ENCODE measurements at places on chromosomes 6 and 20.

DNA sequence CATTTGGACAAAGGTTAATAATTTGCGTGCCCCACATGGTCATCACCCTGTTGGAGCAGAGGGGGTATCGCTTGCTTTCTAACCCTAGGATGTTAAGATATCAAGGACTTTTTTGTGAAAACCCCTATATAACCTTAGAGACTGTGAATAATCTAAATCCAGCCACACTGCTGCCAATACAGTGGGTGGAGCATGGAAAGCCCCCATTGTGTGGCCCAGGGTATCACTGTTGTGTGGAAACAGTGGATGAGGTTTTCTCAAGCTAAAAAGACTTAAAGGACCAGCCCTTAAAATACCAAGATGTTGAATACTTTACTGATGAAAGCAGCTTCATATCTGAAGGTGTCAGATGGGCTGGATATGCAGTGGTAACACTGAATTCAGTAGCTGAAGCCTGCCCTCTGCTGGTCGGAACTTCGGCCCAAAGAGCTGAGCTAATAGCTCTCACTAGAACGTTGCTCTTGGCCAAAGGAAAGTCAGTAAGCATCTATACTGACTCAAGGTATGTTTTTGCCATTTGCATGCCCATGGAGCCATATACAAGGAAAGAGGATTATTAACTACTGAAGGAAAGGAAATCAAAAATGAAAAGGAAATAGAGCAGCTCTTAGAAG, 695.2 kb downstream of the PHF3 start:
- DNase-seq, result peak; percentile 81

DNA sequence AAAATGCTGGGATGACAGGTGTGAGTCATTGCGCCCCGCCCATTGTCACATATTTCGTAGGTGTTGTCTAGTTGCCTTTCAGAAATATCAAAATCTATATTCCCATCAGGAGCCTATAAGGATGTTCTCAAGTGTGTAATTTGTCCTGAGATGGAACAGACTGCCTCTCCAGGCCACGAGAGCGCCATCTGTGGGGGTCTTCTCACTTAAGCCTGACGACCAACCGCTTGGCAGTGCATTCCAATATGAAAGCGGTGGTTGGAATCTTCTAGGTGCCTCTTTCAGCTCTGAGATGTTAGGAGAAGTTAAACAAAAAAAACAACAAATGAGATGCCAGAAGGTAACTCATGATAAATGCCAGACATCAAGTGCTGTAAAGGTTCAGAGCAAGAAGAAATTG, 488.5 kb downstream of the QKI start:
- no peak for DNase-seq

DNA sequence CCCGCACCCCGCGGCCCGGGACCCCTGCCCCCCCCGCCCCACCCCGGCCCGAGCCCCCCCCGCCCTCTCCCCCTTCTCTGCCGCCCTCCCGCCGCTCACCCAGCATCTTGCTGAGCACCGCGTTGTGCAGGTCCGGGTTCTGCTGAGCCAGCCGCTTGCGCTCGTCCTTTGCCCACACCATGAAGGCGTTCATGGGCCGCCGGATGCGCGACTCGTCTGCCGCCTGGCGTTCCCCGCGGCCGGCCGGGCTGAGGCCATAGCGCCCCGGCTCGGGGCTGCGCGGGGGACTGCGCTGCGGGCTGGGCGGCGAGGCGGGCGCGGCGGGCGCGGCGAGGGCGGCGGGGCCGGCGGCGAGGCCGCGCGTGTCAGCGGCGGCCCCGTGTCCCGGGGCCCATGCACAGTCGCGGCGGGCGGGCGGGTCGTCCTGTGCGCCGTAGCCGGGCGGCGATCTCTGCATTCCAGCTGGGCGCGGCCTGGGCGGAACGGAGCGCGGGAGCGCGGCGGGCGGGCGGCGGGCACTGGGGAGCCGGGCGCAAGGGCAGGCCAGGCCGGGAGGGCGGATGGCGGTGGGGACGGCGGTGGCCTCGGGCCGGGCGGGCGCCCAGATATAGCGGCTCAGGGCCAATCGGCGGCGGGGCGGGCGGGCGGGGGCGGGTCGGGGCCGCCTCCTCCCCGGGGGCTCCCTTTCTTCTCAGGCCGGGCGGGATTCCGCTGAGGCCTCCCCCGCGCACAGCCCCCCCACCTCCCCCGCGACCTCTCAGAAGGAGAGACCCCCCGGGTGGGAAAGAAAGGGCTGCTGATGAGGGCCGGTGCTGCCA, at the start of gene SOX18:
Gene SOX18 (minus strand): TSS at position 580 of the 818 bp plus-strand sequence. CDS start 123 bp downstream, at position 457.
- DNase-seq, result no peak

DNA sequence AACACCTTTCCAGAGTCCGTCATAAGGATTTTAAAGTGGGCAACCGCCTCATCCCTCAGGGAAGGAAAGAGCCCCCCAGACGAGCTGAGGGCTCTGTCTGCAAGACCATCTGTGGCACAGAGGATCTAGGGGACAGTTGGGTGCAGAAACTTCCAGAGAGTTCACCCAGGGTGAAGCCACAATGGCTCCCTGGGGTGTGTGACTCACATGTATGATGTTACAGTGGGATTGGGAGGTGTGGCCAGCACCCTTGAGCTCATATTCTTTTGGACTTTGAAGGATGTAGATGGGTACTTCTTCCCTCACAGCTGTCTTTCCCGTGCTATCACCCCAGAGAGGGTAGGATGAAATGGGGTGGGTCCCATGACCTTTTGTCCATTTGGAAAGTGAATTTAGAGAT, 95.5 kb downstream of the NCR2 start:
- no peak for DNase-seq

DNA sequence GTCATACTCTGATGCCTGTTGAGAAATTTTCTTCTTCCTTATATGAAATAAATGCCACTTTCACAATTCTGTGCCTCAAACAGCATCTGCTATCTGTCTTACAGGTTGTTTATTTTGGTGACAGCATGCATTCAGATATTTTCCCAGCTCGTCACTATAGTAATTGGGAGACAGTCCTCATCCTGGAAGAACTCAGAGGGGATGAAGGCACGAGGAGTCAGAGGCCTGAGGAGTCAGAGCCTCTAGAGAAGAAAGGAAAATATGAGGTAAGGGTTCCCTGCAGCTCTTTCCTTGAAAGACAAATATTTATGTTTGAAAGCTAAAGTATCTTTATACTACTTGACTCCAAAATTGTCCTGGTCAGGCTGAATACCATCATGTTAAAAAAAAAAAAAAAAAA, 15.8 kb downstream of the TSPYL4 start:
- DNase-seq, result no peak

- no peak for DNase-seq
These were observed 79.2 kb downstream of the LINC00237 start for GRCh38 chr20:21026951-21027350.

DNA sequence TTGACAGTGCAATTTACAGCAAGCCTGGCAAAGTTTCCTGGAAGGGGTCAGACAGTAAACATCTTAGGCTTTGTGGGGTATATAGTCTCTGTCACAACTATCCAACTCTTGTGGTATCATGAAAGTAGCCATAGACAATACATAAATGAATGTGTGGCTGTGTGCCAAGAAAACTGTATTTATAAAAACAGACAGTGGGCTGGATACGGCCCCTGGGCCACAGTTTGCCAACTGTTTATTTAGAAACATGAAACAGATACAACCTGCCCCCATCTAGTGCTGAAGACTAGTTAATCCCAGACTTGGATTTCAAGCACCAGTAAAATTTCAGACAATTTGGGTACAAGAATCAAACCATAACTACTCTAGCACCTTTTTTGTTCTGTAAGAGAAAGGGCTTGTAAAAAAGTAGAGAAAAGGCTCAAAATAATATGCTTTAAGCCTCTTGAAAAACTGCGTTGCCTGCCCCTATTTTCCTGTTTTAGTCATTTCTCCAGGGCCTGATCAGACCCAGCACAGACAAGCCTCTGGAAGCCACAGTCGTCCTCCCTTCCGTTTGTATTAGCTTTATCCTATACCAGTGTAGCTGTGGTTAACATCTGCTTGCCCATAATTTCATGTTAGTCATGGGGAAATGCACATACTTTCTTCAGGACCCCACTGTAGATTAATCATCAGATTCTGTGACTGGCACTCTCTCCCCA, 30.8 kb downstream of the JAG1 start:
- no peak for DNase-seq

DNA sequence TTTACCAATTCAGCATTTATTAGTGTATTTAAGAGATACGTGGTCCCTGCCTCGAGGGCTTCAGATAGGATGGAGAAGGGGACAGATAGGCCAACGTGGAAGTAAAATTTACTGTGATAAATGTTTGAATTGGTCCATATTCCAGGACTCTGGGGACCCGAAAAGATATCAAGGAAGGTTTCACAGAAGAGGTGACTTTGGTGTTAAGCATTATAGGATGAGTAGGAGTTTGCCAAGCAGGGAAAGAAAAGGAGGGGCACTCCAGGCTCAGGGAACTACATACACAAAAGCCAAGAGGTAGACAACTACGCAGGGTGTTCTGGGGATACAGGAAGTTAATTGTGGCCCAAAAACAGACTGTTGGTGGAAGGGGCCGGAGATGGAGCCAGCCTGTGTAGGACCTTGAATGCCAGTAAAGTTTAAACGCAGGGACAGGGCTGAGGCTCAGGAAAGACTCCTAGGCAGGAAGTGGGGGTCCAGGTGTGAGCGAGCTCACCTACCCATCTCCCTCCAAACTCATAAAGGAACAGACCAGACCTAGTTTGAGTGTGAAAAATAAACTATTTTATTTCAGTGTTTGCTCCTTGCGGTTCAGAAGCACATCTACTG, 37.0 kb downstream of the TGM2 start:
- DNase-seq, result peak; percentile 35

Data from kidney (tissue), 22 donors.